Upper lobe of left lung (tissue), 6 donors: ENCODE measurements at places on chromosomes 2 and 18. TPM values are rescaled to one million over a fixed set of nuclear protein-coding genes. Genes with fewer than 3 reads are reported as not detected.

Gene CTNNA2
- total RNA-seq, result not detected

Gene KCNJ3
- total RNA-seq, result not detected

DNA sequence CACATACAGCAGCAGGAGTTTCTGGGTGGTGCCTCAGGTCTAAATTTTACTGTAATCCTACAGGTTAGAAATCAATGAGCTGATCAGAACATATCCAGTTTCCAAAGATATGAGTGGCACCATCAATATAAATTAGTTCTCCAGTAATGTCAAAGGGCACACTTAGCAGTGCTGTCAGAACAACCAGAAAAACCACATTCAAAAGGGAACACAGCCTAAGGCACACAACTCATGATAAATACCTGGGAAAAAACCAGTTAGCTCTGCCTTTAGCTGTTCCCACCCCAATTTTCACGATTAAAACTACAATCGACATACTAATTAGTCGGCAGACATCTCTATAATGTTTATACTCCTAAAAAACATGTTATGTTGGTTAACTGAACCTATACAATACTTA lies 31.5 kb downstream of the ATP8B1 start:
- no peak for DNase-seq

- no peak for DNase-seq
These were observed 71.4 kb downstream of the NXPH2 start for GRCh38 chr2:138708682-138709241.

- DNase-seq, result no peak
These were observed 67.1 kb downstream of the ITGB1BP1 start for GRCh38 chr2:9356261-9356660.

Gene RAD51AP2
- total RNA-seq, result 0.06 TPM

- DNase-seq, result no peak
These were observed 46.6 kb downstream of the CDK15 start for GRCh38 chr2:201852878-201853415.

GRCh38 chr2:9250091-9250490 lies 43.5 kb downstream of the ASAP2 start:
- no peak for DNase-seq

Gene NOP58
- total RNA-seq, result 38.8 TPM

Gene OXER1
- 0.76 TPM for total RNA-seq

DNA sequence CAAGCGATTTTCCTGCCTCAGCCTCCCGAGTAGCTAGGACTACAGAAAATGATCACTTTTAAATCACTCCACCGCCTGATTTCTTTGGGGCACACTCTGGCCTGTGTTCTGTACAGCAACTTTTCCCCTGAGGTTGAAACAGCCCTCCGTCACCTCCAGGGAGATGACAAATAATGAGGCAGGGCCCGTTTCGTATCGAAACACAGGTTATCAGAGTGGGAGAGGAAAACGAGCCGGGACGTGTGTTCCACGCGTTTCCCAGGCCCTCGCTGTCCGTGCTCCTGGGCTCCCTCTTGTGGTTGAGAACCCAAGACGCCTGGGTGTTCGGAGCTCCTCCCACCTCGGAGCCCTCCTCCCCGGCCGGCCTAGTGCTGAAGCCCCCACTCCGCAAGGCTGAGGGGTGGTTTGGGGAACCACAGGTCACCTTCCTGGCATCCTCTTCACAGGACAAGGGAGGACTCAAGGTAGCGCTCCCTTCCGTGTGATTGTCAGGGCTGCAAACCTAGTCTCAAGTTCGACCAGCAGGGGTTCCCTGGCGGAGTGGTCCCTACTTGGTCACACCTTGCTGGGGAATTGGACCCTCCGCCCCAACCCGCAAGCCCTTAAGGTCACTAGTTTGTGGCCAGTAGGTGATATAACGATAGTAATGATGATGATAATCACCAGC lies 12.8 kb downstream of the ATP6V1B1 start:
- peak; percentile 76 for DNase-seq

Gene ACMSD
- not detected for total RNA-seq

Gene HAAO
- total RNA-seq, result 9.3 TPM

DNA sequence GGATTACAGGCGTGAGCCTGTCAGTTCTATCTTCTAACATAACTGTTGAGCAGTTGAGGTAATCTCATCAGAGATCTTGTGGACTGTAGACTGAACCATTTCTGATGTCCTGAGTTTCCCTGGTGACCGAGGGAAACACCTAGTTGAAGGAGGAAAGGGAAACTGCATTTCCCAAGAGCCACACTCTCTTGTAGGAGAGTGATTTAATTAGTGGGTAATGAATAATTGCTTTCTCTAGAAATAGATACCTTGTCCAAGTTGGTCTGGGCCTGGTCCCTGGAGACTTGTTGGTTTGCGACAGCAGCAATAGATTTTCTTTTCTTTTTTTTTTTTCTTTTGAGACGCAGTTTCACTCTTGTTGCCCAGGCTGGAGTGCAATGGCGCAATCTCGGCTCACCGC lies 7.4 kb downstream of the TTLL4 start:
- no peak for DNase-seq

DNA sequence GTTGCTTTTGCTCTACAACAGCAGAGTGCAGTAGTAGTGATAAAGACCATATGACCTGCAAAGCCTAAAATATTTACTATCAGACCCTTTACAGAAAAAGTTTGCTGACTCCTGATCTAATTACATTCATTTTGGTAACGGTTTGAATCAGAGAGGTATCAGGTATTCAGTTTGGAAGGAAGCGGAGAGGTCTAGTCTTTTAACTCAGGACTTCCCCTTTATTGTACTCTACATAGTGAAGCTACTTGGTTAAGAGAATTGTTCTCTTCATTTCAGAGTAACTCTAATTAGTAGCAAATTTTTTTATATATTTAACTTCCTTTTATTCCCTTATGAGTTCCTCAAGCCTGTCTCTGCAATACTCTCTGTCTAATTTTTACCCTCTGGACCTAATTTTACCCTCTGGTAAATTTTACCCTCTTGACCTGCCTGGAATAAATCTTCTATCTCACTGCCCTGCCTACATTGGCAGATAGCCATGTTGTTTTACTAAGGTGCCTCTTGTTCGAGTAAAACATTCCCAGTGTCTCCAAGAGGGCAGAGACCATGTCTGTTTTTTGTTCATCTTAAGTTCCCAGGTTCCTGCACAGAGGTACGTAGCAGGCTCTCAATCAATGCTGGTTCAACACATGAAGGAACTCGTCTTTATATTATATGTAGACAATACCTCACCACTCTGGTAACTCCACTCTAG lies 170.6 kb downstream of the DNAH6 start:
- DNase-seq, result no peak

Gene CCDC68
- total RNA-seq, result 36.5 TPM

DNA sequence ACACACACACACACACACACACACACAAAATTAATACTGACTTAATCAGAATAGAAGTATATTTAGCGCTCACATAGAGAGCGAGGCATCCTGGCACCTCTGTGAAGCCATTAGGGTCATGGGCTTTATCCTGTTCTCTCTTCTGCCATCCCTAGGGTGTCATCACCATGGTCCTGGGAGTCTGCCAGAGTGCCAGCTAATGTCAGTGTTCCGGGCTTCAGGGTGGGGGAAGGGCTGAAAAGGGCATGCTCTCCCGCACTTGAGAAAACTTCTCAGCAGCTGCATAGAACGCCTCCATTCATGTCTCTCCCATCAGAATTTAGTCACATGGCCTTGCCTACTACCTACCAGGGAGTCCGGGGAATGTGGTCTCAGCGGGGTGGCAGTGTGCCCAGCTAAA lies 19.7 kb upstream of the DYNC2LI1 start:
- no peak for DNase-seq

Gene FOXI3
- total RNA-seq, result 0.09 TPM

Gene HTR2B
- total RNA-seq, result 0.33 TPM

Gene RAB11FIP5
- total RNA-seq, result 30.6 TPM

Gene SERPINB2
- total RNA-seq, result not detected

Gene MARCO
- total RNA-seq, result 192 TPM

Gene ZNF514
- total RNA-seq, result 13.3 TPM

- no peak for DNase-seq
These were observed 23.4 kb downstream of the CROCC2 start for GRCh38 chr2:240929364-240930095.

GRCh38 chr2:216404010-216404618 lies 8.2 kb upstream of the SMARCAL1 start:
- DNase-seq, result no peak

- DNase-seq, result no peak
These were observed 496.7 kb downstream of the STK39 start for GRCh38 chr2:167750675-167751074.

GRCh38 chr18:76328140-76328539 lies 166.9 kb downstream of the ZNF516 start:
- DNase-seq, result no peak

Gene SULT1C2
- 5.2 TPM for total RNA-seq

- DNase-seq, result no peak
These were observed 415.5 kb downstream of the NCKAP5 start for GRCh38 chr2:133152801-133153200.

DNA sequence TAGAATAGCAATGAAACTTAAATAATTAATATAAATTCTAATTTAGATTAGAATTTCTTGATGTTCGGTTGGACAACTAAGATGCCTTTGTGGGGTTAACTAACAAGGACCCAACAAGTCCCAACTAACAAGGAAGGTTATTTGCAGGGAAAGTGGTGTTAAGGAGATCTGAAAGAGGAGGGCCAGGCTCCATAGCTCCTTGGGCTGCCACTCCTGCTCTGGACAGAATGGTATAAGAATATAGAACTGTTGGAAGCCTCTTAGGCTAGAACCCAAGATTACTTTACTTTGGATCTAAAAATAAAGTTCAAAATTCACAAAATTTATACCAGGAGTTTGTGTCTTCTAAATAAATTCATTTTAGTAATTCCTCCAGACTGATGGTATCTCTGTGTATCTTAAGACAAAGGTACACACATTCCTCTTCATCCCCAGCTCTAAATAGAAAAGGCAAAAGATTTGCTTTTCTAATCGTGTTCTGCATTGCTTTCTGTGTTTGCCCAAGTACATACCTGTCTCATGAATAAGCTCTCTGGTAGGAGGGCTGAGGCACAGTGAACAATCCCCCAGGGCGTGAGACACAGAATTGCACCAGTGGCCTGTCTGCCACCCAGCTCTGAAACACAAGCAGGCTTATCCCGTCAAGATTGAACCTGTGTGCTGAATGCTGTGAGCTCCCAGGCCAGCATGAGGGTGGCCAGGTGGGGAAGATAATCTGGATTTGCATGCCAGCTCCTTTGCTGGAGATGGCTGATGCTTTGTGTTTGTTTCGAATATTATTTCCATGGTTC lies 176.0 kb downstream of the ACKR3 start:
- no peak for DNase-seq

- no peak for DNase-seq
These were observed 341.4 kb downstream of the ZNF516 start for GRCh38 chr18:76153691-76154090.

GRCh38 chr18:74533666-74534065 lies 634 bp upstream of the CNDP1 start:
- DNase-seq, result no peak

Gene IL36A
- total RNA-seq, result not detected

Gene POTEF
- not detected for total RNA-seq

Gene TWSG1
- 33.2 TPM for total RNA-seq

Gene DDX1
- 41.2 TPM for total RNA-seq

DNA sequence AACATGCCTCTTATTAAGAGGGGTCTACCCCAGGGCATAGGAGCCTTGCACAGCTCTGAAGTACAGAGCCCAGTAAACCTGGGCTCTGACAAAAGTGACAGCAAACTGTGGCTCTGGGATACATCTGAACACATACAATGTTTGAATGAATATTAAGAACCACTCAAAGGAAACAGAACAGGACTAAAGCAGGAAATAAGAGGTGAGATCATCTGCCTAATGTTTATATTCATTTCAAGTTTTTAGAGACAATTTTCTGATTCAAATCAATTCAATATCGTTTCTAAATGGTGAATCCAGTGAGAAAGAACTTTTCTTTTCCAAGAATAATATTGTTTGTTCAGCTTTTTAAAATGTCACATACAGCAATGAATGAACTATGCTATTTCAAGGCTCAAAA lies 136.7 kb upstream of the CAVIN2 start:
- no peak for DNase-seq
